Activated naive CD8-positive, alpha-beta T cell treated with anti-CD3 and anti-CD28 coated beads, Interleukin-2, amount 50 U/mL, for 16 hours (primary cell): ENCODE measurements at places on chromosomes 2 and 18.

GRCh38 chr2:9477914-9478313 is 3.6 kb downstream of the IAH1 start:
- no peak for DNase-seq

DNA sequence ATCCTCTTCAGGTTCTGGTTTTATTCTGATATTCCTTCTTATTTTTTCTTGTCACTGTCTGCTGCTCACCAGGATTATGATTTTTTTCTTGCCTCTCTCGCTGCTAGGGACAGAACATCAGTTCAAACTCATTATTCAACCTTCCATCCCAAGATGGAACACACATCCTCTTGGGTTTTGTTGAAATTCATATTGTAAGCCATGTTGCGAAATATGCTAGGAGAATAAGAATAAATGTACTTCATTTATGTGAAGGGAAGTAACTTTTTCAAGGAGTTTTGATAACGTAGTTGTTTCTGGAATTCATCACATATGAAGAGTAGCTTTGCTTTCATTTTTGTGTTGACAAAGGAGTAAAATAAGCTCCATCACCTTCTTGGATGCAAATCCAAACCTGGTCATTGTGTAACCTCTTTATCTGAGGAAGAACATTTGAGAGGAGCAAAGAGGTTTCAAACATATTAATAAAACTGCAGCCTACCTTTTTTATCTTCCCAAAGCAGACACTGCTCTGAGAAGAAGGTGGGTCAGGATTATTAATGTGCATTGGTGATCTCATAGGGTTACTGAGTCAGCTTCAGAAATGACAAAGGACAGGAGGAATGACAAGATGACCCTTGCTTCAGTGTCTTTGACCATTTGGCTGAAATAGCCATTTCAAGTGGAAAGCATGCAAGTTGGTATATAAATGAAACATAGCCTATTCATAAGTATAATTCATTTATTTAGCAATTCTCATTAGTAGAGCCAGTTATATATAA is 280.0 kb downstream of the GULP1 start:
- no peak for DNase-seq

DNA sequence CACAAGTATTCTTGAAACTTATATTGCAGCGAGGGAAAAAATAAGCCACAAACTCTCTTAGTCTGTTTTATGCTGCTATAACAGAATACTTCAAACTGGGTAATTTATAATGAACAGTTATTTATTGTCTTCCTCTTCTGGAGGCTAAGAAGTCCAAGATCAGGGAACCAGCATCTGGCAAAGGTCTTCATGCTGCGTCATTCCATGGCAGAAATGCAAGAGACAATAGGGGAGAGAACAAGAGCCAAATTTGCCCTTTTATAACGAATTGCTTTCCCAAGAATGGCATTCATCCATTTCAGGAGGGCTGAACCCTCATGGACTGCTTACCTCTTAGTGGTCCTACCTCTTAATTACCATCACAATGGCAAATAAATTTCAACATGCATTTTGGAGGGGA is 46.5 kb downstream of the MAPRE2 start:
- DNase-seq, result no peak

- DNase-seq, result no peak
Measured at GRCh38 chr2:28991460-28991859, 10.4 kb downstream of the TOGARAM2 start.
